Caco-2 (cell line): ENCODE measurements at places on chromosomes 4 and X. TPM values are rescaled to one million over a fixed set of nuclear protein-coding genes. Genes with fewer than 3 reads are reported as not detected.

- H3K36me3 ChIP-seq = no peaks in the 10 kb centered on the region
- H3K27ac ChIP-seq = peak overlapping the region; percentile 73
- H3K4me1 ChIP-seq = no peaks in the 10 kb centered on the region
- H3K27me3 ChIP-seq = no peaks in the 10 kb centered on the region
Observed at GRCh38 chr4:184826691-184827270, 1.0 kb upstream of the ACSL1 start.

DNA sequence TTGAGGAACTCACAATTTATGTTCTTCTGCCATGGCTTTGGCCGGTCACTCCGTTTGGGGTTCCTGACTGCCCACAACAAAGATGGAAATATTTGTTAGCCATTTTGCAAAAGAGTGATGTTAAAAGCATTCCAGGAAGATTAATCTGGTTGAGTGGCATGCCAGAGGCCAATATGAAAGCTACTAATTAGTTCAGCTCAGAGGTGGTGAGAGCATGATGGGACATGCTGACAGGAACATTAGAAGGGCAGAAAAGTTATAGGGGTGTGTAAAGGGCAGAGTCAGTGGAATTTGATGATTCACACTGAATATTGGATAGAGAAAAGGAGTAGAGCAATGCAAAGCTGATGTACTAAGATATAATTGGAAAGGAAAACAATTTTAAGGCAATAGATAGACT is 94.4 kb downstream of the TLL1 start:
- no peak overlapping the region for H3K4me3 ChIP-seq
- H3K27me3 ChIP-seq = no peaks in the 10 kb centered on the region
- no peak for DNase-seq
- no peak overlapping the region for H3K27ac ChIP-seq
- no peaks in the 10 kb centered on the region for H3K36me3 ChIP-seq

DNA sequence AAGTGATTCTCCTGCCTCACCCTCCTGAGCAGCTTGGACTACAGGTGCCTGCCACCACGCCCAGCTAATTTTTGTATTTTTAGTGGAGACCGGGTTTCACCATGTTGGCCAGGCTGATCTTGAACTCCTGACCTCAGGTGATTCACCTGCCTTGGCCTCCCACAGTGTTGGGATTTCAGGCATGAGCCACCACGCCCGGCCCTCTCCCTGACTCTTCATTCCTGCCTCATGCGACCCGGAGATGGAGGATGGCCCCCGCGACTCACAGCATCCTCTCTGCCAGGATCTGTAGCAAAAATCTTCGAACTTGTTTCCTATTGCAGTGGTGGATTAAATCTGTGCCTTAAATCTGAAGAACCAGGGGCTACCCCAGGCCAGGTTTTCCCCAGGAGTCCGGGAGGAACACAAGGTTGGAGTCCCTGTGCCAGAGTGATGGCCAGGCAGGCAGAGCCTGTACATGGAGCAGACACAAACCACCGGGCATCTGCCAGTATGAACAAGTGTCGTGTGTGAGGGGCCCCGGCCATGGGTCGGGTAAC is 11.5 kb downstream of the CPLX1 start:
- no peaks in the 10 kb centered on the region for H3K27me3 ChIP-seq
- H3K4me1 ChIP-seq = no peaks in the 10 kb centered on the region
- no peaks in the 10 kb centered on the region for H3K36me3 ChIP-seq

- H3K4me3 ChIP-seq = no peak overlapping the region
- no peak for DNase-seq
- H3K27me3 ChIP-seq = no peaks in the 10 kb centered on the region; the same call in 1 of the 2 replicates
- no peaks in the 10 kb centered on the region for H3K36me3 ChIP-seq
Observed at GRCh38 chr4:86026720-86027119, 333.1 kb downstream of the MAPK10 start.

GRCh38 chrX:130857207-130857606 is 45.8 kb downstream of the ENOX2 start:
- H3K27ac ChIP-seq = no peak overlapping the region
- DNase-seq = no peak
- H3K36me3 ChIP-seq = no peaks in the 10 kb centered on the region
- no peaks in the 10 kb centered on the region for H3K4me1 ChIP-seq

DNA sequence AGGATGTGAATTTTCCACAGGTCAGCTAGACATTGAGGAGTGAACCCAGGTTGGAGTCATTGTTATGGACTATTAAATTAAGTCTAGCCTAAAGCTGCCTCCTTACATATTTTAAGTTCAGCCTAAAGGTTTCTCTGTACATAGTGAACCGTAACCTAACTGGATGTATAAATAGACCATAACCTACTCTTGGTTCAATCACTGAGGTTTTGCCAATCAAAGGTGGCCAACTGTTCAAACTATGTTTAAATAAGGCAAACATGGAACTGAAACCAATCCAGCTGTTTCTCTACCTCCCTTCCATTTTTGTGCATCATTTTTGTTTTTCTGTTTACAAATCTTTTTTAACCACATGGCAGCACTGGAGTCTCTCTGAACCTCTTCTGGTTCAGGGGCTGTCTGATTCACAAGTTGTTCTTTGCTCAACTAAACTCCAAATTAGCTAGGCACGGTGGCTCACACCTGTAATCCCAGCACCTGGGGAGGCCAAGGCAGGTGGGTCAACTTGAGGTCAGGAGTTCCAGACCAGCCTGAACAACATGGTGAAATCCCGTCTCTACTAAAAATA is 43.9 kb upstream of the SFRP2 start:
- H3K27me3 ChIP-seq = no peaks in the 10 kb centered on the region
- no peaks in the 10 kb centered on the region for H3K36me3 ChIP-seq
- H3K4me3 ChIP-seq = no peak overlapping the region

DNA sequence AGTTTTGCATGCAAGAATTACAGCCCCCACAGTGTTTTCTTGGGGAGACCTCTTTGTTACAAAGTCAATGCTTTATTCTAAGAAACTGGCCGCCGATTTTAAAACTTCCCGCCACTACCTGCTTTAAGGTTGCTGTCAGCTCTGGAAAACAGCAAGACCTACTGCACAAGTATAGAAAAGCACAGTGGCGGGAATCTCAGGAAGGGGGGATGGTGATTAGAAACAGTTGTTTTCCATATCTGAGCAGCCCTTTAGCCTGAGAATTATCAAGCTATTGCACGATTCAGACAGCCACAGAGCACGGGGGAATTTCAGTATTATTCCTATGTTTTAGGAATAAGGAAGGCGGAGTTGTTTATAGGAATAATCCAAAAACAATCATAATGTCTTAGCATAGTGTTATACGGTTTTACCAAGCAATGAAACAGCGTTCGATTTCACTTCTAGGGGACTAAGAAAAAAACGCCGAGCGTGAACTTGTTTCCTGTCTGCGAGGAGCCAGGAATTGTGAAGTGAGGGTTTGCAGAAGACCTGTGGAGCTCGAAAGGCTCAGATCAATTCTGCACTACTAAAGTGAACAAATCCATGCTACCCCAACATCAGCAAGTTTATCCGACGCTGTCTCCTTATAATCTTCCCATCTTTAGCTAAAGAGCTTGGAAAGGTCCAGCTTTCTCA is 81.3 kb downstream of the HMGN5 start:
- no peaks in the 10 kb centered on the region for H3K27me3 ChIP-seq
- no peaks in the 10 kb centered on the region for H3K4me1 ChIP-seq
- peak overlapping the region; percentile 49 for H3K4me3 ChIP-seq
- no peaks in the 10 kb centered on the region for H3K36me3 ChIP-seq
- H3K27ac ChIP-seq = no peak overlapping the region

GRCh38 chr4:118193421-118193820 is 159.1 kb downstream of the NDST3 start:
- no peak overlapping the region for H3K4me3 ChIP-seq
- H3K36me3 ChIP-seq = no peaks in the 10 kb centered on the region
- no peak overlapping the region for H3K27ac ChIP-seq

DNA sequence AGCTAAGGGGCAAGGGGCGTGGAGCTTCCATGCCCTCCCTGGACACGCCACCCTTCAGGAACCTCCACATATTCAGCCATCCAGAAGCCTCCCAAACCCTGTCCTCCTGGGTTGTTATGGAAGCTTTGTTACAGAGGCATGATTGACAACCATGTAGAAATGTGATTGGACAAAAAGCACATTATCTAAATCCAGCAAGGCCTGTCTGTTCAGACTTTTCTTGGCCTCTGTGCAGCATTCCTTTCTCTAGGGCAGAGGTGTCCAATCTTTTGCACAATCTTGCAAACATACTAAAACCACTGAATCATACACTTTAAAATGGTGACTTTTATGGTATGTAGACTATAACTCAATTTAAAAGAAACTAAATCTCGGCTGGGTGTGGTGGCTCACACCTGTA is 12.7 kb downstream of the STEEP1 start:
- H3K36me3 ChIP-seq = no peaks in the 10 kb centered on the region
- no peaks in the 10 kb centered on the region for H3K27me3 ChIP-seq
- no peak overlapping the region for H3K4me3 ChIP-seq
- no peaks in the 10 kb centered on the region for H3K4me1 ChIP-seq
- DNase-seq = no peak
- no peak overlapping the region for H3K27ac ChIP-seq

- H3K36me3 ChIP-seq = no peaks in the 10 kb centered on the region
- H3K27me3 ChIP-seq = no peaks in the 10 kb centered on the region
- DNase-seq = no peak
Observed at GRCh38 chrX:10514891-10515290, 105.5 kb downstream of the MID1 start.

DNA sequence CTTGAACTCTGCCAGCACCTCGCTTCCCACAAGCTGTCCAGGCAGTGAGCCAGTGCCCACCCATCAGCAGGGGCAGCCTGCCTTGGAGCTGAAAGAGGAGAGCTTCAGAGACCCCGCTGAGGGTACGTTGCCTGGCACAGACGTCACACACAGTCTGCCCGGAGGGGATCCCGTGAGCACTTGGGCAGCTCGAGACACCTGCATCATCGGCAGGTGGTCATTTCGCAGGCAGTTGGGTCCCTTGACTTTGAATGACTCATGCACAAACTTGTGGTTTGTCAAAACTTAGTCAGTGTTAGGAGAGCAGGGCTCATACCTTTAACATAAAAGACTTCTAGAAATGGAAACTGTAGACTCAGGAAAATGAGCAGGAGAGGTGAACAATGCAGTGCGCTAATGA is 9.9 kb downstream of the TACC3 start:
- H3K4me1 ChIP-seq = no peaks in the 10 kb centered on the region
- no peak overlapping the region for H3K4me3 ChIP-seq
- H3K27me3 ChIP-seq = no peaks in the 10 kb centered on the region
- H3K27ac ChIP-seq = no peak overlapping the region
- H3K36me3 ChIP-seq = peaks cover 7% of the 10 kb centered on the region

GRCh38 chr4:168604496-168605373 is 107.9 kb downstream of the PALLD start:
- no peak for DNase-seq
- no peaks in the 10 kb centered on the region for H3K36me3 ChIP-seq
- no peaks in the 10 kb centered on the region for H3K27me3 ChIP-seq
- no peak overlapping the region for H3K27ac ChIP-seq
- H3K4me1 ChIP-seq = no peaks in the 10 kb centered on the region
- no peak overlapping the region for H3K4me3 ChIP-seq

DNA sequence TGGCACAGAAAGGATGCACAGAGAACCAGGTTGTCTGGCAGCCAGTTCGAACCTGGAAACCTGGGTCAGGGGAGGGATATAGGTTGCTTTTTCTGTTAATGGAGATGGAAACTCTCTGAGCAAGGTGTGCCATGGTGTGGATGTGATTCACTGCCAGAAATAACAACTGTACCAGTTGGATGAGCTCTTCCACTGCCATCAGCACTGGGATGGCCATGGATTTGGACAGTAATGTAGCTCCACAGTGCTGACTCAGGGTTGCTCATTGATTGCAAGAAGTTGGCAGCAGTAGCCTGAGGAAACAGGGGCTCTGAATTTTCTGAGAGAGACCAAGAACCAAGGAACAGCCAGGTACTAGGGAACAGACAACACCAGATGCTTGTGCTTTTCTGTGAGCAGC is 33.8 kb downstream of the PNMA5 start:
- H3K36me3 ChIP-seq = no peaks in the 10 kb centered on the region
- H3K27ac ChIP-seq = no peak overlapping the region
- H3K4me3 ChIP-seq = no peak overlapping the region
- no peaks in the 10 kb centered on the region for H3K4me1 ChIP-seq

DNA sequence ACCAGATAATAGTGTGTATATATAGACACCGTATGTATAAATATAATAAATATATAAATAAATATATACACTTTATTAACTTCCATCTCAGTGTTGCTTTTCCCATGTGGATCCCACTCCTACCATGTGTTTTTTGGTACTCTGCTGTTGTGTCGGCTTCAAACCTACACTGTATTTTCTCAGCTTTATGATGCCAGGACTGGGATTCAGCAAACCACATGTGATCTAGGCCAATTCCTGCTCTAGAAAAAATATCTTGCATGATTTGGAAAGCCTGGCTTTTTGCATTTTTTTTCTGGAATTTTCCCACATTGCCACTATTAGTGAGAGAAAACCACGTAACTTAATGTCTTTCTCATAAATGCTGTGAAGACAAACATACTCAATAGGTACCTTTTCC is 55.8 kb downstream of the POLR2B start:
- no peak for DNase-seq
- no peak overlapping the region for H3K4me3 ChIP-seq
- no peaks in the 10 kb centered on the region; the same call in 1 of the 2 replicates for H3K4me1 ChIP-seq
- no peaks in the 10 kb centered on the region for H3K36me3 ChIP-seq
- no peaks in the 10 kb centered on the region for H3K27me3 ChIP-seq

DNA sequence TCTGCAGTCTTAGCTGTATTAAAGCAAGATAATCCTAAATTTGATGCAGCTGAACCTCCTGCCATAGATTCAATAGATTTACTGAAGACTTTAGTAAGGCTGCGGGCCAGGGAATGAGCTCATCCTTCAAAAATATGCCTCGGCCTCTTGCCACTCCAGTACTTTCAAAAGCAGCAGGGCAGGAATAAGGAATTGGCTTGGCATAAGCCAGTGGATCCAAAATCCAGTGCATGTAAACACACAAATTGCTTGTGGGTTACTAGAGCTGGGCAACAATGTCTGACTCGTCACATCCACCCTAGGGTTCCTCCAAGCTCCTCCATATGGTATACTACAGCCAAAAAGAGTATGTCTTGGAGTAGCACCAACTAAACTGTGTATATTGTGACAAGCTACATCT is 165.0 kb downstream of the AMELX start:
- no peak overlapping the region for H3K4me3 ChIP-seq
- no peak for DNase-seq
- H3K27ac ChIP-seq = no peak overlapping the region
- H3K36me3 ChIP-seq = no peaks in the 10 kb centered on the region
- H3K4me1 ChIP-seq = peaks cover 32% of the 10 kb centered on the region
- no peaks in the 10 kb centered on the region for H3K27me3 ChIP-seq

DNA sequence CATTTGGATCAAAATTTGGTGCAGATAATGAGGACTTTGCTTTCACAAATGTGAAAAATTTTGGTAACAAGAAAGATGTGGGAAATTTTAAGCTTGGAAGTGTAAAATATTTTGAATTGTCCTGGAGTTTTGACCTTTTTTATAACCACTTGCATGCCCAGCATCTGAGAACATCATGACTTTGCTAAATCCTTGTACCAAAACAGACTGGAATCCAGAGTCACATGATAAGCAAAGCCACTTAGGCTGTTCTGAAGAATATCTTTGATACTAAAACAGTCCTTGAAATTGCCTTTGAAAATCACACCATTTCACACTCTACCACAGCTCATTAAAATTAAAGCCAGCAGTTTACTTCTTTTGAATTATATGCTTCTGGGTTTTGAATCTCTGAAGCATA is 2.5 kb upstream of the PPM1K start:
- H3K36me3 ChIP-seq = no peaks in the 10 kb centered on the region; the same call in 1 of the 2 replicates
- DNase-seq = no peak
- H3K27ac ChIP-seq = no peak overlapping the region
- no peaks in the 10 kb centered on the region for H3K27me3 ChIP-seq
- no peak overlapping the region for H3K4me3 ChIP-seq
- H3K4me1 ChIP-seq = peaks cover 10% of the 10 kb centered on the region; the same call in 1 of the 2 replicates

COMMD8 gene
- 34.9 and 38.8 TPM in 2 replicates for total RNA-seq

ARAP2 gene
- 3.9 TPM in 2 replicates for total RNA-seq

KDR gene
- not detected in 2 replicates for total RNA-seq

TBC1D8B gene
- total RNA-seq = 7.4 and 8.7 TPM in 2 replicates

ANXA3 gene
- 327 and 361 TPM in 2 replicates for total RNA-seq
